ENCODE measurements at places on chromosomes 6 and 20. TPM values are rescaled to one million over a fixed set of nuclear protein-coding genes. Genes with fewer than 3 reads are reported as not detected.

The RBPJL gene
- total RNA-seq = not detected

The SEL1L2 gene
- total RNA-seq = not detected

The RIPPLY2 gene
- total RNA-seq = 0.49 TPM

The ADAM33 gene
- 0.06 TPM for total RNA-seq

The CLVS2 gene
- 0.13 TPM for total RNA-seq

The TP53TG5 gene
- total RNA-seq = not detected

The LAMA2 gene
- 0.70 TPM for total RNA-seq

The CCM2L gene
- total RNA-seq = 0.45 TPM

The ZFP64 gene
- total RNA-seq = 18.9 TPM

The KHDRBS2 gene
- not detected for total RNA-seq

The CST8 gene
- not detected for total RNA-seq

The PHACTR3 gene
- total RNA-seq = 0.45 TPM

The UBD gene
- 0.41 TPM for total RNA-seq

The PCED1A gene
- total RNA-seq = 26.6 TPM

The TULP1 gene
- not detected for total RNA-seq

The PNPLA1 gene
- not detected for total RNA-seq

The ASIP gene
- total RNA-seq = not detected

The FOXA2 gene
- 19.2 TPM for total RNA-seq
